Esophagus muscularis mucosa (tissue), 4 donors: ENCODE measurements at places on chromosomes 7 and 10. TPM values are rescaled to one million over a fixed set of nuclear protein-coding genes. Genes with fewer than 3 reads are reported as not detected.

DDC gene
- total RNA-seq, result not detected

CD36 gene
- total RNA-seq, result 91.6 TPM

BCL7B gene
- total RNA-seq, result 131 TPM

ITGA8 gene
- 47.4 TPM for total RNA-seq

DRGX gene
- total RNA-seq, result not detected

MMD2 gene
- not detected for total RNA-seq

HERPUD2 gene
- 32.4 TPM for total RNA-seq

NUTM2E gene
- not detected for total RNA-seq

LLCFC1 gene
- not detected for total RNA-seq

CRPPA gene
- 3.6 TPM for total RNA-seq

PTF1A gene
- not detected for total RNA-seq

AGFG2 gene
- total RNA-seq, result 36.7 TPM

FAM241B gene
- total RNA-seq, result 9.1 TPM

HSPA12A gene
- total RNA-seq, result 19.9 TPM

PDCD4 gene
- total RNA-seq, result 66.1 TPM

ITPRID1 gene
- not detected for total RNA-seq

HOXA7 gene
- total RNA-seq, result 0.46 TPM

CDK14 gene
- total RNA-seq, result 17.7 TPM

UPK3BL2 gene
- 1.2 TPM for total RNA-seq

TCAF2 gene
- 0.83 TPM for total RNA-seq

GLUD1 gene
- 163 TPM for total RNA-seq

NEUROD6 gene
- total RNA-seq, result not detected

NRCAM gene
- total RNA-seq, result 3.0 TPM

GNAT3 gene
- not detected for total RNA-seq

KAZALD1 gene
- 1.0 TPM for total RNA-seq

ANKRD7 gene
- total RNA-seq, result 0.57 TPM

FRMPD2 gene
- total RNA-seq, result not detected

ARID5B gene
- 33.6 TPM for total RNA-seq

NOM1 gene
- 15.1 TPM for total RNA-seq

SPDYE6 gene
- total RNA-seq, result not detected

CCL24 gene
- total RNA-seq, result not detected

OR9A2 gene
- total RNA-seq, result not detected

AKR1C4 gene
- total RNA-seq, result not detected

AZGP1 gene
- total RNA-seq, result 2.5 TPM
